ENCODE measurements at places on chromosomes 13 and 19.

- DNase-seq = no peak
Measured at GRCh38 chr13:20779405-20779804, 5.6 kb upstream of the EEF1AKMT1 start.

DNA sequence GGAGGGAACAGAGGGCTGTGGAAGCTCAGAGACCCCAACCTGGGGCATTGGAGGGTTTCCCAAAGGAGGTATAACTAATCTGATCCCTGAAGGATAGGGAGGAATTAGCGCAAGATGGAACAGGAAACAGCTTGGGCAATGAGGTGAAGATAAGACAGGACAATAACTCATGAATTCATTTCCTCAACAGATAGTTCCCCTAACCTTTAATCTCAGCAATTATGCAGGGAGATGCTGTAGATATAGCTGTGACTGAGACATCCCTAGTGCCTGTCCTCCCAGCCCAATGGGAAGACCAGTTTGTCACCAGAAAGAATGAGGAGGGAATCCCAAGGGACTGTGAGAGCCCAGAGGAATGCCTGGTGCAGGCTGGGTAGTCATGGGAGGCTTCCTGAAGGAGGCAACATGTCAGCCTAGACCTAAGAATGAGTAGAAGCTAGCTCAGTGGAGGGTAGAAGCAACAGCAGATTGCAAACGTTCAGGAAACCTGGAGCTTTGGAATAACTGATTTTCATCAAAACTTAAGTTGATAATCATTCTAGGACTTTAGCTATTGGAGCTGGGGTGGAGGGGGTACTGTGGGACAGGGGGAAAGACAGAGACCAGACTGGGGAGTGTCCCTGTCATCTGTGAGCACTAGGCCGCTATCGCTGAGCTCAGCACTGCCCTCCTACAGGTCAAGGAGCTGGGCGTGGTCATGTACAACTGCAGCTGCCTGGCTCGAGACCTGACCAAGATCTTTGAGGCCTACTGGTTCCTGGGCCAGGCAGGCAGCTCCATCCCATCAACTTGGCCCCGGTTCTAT is 18.8 kb downstream of the HIPK4 start:
- DNase-seq = no peak

- no peak for DNase-seq
Measured at GRCh38 chr13:113544896-113545295, 39.7 kb upstream of the TFDP1 start.

DNA sequence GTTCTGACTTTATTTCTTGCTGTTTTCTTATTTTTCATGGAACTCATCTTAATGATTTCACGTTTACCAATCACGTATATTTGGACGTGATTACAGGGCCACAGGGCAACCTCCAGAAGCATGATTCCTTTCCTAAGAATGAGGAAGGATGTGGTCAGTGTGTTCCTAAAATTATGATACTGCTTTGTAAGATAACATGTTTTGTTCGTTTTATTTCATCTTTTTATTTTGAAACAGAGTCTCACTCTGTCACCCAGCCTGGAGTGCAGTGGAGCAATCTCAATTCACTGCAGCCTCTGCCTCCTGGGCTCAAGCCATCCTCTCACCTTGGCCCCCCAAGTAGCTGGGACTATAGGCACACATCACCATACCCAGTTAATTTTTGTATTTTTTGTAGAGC is 24.8 kb upstream of the LAIR1 start:
- DNase-seq = no peak

GRCh38 chr13:48590141-48590901 is 57.4 kb upstream of the RCBTB2 start:
- DNase-seq = no peak

DNA sequence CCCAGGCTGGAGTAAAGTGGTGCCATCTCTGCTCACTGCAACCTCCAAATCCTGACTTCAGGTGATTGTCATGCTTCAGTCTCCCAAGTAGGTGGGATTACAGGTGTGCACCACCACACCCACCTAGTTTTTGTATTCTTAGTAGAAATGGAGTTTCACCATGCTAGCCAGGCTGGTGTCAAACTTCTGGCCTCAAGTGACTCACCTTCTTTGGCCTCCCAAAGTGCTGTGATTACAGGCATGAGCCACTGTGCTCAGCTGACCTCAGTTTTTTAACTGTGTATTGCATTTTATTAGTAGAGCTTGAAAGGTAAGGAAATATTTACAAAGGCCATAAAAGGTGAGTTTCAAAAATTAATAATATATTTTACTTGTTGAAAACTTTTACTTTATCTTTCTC is 2.3 kb downstream of the ZNF726 start:
- DNase-seq = no peak

DNA sequence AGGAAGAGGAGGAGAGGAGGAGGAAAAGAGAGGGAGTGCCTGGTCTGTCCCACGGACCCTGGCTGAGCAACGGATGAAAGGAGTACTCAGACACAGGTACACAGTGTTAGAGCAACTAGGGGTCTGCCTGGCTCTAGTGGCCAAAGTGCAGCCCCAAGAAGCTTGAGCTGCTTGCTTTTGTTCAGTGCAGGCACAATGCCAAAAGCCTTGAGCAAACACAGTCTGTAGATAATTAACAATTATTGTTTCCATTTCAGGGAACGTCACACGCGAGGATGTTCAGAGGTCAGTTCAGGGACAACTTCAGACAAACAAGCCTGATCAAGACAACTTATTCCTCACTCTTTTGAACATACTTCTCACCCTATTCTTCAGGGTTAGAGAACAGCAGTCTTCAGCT is 32.2 kb upstream of the ZNF726 start:
- DNase-seq = no peak
